NCI-H2029 (cell line): ENCODE measurements at places on chromosomes 5 and 9.
A peak's percentile ranks its signal among the peaks of the same experiment; 100 is the strongest.

DNA sequence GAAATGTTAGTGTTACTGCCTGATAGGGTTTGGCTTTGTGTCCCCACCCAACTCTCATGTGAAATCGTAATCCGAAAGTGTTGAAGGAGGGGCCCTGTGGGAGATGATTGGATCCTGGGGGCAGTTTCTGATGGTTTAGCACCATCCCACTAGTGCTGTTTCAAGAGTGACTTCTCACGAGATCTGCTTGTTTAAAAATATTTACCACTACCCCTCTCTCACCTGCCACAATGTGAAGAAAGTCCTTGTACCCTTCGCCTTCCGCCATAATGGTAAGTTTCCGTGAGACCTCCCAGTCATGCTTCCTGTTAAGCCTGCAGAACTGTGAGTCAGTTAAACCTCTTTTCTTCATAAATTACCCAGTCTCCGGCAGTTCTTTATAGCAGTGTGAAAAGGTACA, 2.6 kb upstream of the RFX3 start:
- DNase-seq = peak; percentile 38

DNA sequence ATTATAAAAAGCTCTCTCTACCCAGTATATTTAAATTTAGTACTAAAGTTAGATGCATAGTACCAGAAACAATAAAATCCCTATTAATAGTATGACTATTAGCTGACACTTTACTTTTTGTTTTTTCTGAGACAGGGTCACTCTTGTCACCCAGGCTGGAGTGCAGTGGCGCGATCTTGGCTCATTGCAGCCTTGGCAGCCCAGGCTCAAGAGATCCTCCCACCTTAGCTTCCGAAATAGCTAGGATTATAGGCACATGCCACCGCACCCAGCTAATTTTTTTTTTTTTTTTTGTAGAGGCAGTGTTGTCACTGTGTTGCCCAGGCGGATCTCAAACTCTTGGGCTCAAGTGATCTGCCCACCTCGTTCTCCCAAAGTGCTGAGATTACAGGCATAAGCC, 8.0 kb downstream of the CCNG1 start:
- DNase-seq = no peak

DNA sequence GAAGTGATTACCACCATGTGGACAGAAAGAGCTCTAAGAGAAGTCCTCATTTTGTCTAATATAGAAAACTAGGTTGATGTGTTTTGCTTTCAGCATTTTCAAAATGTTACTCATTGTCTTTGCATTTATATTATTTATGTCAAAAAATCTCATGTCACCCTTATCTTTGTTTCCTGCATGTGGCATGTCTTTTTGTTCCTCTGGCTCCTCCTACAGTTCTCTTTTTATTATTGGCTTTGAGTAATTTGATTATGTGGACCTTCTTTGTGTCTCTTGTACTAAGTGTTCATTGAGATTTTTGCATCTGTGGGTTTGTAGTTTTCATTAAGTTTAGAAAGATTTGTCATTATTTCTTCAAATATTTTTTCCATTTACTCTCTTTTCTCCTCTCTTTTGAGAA, 58.8 kb downstream of the GNG10 start:
- no peak for DNase-seq

DNA sequence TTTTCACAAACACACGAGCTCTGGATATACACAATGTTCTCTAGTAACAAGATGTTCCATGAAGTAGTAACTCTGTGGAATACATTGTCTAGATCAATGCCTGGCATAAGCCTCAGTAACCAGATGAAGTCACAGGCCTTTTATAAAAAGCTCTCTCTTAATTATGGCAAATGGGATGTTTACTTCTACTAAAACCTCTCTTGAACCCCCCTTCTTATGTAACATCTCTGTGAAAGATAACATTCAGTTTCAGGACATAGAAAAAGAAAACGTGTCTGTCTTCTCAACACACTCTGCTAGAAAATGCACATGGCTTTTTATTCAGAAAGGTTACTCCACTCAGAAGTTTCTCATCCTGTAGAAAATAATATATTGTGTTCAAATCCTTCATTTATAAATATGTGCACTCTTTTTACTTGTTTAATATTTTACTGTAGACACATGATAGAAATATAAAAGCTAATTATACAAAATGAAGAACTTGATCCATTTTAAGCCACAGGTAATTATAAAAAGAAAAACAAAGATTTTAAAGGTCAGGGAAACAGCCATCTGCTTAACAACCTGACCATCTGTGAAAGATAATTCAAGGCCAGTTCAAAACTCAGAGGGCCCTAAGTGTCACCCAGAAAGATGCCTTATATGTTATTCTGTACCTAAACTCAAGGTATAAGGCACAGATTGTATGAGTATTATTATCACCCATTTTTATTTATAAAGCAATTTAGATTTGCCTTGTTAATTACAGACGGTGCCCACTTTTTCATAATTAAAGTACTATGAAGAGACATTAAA, 812.0 kb downstream of the CDH18 start:
- no peak for DNase-seq

- no peak for DNase-seq
Observed at GRCh38 chr9:95754533-95755420, 120.7 kb upstream of the ERCC6L2 start.

DNA sequence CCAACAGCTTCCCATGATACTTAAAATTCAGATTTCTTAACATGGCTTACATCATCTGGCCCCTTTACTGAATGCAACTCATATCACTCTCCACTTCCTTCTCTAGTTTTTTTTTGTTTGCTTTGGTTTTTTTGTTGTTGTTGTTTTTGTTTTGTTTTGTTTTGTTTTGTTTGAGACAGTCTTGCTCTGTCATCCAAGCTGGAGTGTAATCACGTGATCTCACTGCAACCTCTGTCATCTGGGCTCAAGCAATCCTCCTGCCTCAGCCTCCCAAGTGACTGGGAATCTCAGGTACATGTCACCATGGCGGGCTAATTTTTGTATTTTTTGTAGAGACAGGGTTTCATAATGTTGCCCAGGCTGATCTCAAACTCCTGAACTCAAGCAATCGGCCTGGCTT, 41.4 kb downstream of the CPLANE1 start:
- DNase-seq = no peak

- DNase-seq = peak; percentile 53
Observed at GRCh38 chr5:142600611-142601358, 85.1 kb downstream of the FGF1 start.

- no peak for DNase-seq
Observed at GRCh38 chr9:116501871-116502270, 185.2 kb upstream of the TRIM32 start.

GRCh38 chr9:120579139-120580050, 572 bp downstream of the CDK5RAP2 start:
- peak; percentile 37 for DNase-seq

DNA sequence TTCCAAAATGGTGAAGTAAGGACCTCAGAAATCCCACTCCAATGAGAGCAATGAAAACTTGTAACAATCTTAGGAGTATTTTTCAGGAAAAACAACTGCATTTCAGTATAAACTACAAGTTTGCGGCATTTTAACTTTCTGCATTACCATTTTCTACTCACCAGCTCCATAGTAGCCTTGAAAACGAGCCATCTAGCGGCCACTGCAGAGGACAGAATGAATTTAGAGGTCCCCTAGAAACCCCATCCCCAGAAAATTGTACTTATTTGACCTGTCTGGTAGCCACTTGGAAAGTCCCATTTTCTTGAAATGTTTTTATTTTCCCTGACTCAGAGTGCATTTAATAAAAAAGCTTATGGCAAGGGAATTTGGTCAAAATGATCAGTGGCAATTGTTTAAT, 205.4 kb upstream of the ITGA1 start:
- DNase-seq = no peak

- no peak for DNase-seq
Observed at GRCh38 chr9:88106492-88106891, 31.8 kb downstream of the SPATA31C2 start.

- no peak for DNase-seq
Observed at GRCh38 chr9:137516144-137516917, 33.9 kb downstream of the PNPLA7 start.

- DNase-seq = peak; percentile 50
Observed at GRCh38 chr5:34474573-34475021, 181.5 kb upstream of the RAI14 start.

DNA sequence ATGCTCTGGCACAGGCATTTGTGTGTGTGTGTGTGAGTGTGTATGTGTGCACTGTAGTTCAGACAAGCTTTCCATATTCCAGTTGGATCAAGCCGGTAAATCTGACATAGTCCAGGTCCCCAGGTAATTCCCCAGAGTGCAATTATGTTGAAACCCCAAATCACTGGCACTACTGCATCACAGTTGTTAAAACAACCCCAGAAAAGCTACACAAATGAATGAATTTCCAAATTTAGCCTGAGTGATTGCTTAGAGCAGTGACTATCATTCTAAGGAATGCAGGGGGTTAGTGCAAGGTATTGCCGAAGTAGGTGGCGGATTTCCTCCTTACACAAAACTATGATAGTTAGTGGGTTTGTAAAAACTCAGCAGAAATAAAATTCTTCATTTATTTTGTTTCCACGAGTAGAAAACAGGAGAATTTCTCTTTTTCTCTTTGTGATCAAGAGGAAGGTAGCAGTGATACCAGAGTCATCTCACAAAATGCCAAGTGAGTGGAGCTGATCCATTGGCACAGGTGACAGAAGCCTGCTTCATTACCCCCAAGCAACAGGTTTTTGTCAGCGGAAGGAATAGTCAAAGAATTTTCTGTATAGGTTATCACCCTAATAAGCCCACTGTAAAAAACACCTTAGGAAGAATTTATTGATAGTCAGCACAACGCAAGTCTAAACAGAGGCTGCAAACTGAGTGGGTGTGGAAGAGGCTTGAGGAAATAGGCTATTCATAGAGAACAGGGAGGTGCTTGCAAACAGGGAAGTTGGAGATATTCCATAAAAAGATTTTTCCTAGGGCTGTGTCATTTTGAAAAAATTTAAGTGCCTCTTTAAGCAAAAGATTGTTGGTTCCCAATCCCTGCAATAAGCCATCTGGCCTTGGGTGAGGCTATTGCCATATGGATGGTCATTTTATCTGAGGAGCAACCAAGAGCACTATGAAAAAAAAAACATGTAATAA, 385.1 kb downstream of the CHSY3 start:
- DNase-seq = no peak

GRCh38 chr5:101045689-101046088, 142.6 kb upstream of the ST8SIA4 start:
- no peak for DNase-seq

GRCh38 chr5:145495741-145496140, 339.4 kb downstream of the PRELID2 start:
- no peak for DNase-seq

GRCh38 chr9:83220730-83221129, 157.8 kb upstream of the RASEF start:
- no peak for DNase-seq

GRCh38 chr9:89715881-89716280, 111.1 kb downstream of the GADD45G start:
- DNase-seq = no peak

DNA sequence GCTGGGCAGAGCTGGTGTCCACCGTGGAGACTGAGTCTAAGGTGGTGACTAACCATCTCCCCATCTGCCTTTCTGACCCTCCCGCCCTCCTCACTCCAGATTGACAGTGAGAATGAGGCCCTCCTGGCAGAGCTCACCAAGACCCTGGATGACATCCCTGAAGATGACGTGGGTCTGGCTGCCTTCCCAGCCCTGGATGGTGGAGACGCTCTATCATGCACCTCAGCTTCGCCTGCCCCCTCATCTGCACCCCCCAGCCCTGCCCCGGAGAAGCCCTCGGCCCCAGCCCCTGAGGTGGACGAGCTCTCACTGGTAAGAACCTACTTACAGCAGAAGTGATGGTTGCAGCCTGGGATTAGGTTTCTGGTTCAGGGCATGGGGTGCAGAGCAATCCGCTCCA, 96.5 kb downstream of the PPARGC1B start:
- no peak for DNase-seq

- no peak for DNase-seq
Observed at GRCh38 chr5:146441896-146442295, 5.2 kb upstream of the TCERG1 start.

- no peak for DNase-seq
Observed at GRCh38 chr5:34858790-34859189, 19.8 kb downstream of the TTC23L start.
